ENCODE measurements at places on chromosomes 12 and 14. TPM values are rescaled to one million over a fixed set of nuclear protein-coding genes. Genes with fewer than 3 reads are reported as not detected.
A peak's percentile ranks its signal among the peaks of the same experiment; 100 is the strongest.

- peaks cover 35% of the 10 kb centered on the region for H3K4me1 ChIP-seq
- H3K27me3 ChIP-seq = peaks cover 13% of the 10 kb centered on the region
- DNase-seq = peak; percentile 23
- H3K27ac ChIP-seq = peak overlapping the region; percentile 84
- peak overlapping the region; percentile 95 for H3K4me3 ChIP-seq
These were observed 525 bp upstream of the FAR2 start for GRCh38 chr12:29148596-29148910.

The OR10AD1 gene
- total RNA-seq = not detected

The NRL gene
- total RNA-seq = 2.4 TPM

The HCAR3 gene
- not detected for total RNA-seq

The NID2 gene
- 0.15 TPM for total RNA-seq

DNA sequence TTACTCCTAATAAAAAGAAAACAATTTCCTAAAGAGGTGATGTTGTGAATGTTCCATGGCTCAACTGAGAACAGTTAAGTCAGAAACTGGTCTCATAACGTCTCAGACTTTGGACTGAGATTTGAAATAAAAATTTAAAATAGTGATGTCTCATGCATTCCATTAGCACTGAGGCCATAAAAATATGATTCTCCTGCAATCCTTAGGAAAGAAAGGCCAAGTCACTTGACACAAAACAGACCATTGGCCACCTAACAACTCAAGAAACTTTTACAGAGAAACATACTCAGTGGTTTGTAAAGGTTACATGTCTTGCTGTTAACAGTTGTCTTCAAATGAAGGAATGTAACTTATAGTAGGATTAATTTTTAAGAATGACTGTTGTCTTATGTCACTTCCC lies 58.1 kb downstream of the STAB2 start:
- H3K4me3 ChIP-seq = no peak overlapping the region
- H3K4me1 ChIP-seq = no peaks in the 10 kb centered on the region
- H3K27ac ChIP-seq = no peak overlapping the region
- no peak for DNase-seq
- no peaks in the 10 kb centered on the region for H3K36me3 ChIP-seq
- peaks cover 7% of the 10 kb centered on the region for H3K27me3 ChIP-seq

DNA sequence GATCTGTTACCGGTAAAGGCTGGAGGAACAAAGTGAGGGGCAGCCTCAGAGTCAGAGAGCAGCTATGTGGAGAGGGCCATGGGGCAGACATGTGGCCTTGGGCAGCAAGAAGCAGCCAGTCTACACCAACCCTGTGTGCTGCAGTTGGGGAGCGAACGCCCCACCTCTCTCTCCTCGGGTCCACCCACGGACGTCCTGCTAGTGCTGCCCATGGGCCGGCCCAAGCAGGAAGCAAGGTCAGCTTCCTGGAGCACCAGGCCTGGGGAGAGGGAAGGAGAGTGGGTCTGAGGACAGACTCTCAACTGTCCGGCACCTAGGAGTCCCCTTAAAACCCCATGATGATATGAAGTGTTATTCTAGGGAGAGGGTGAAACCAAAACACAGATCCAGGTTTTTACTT lies 254.8 kb upstream of the FKBP4 start:
- no peaks in the 10 kb centered on the region for H3K27me3 ChIP-seq
- no peak overlapping the region for H3K4me3 ChIP-seq
- H3K36me3 ChIP-seq = no peaks in the 10 kb centered on the region
- H3K27ac ChIP-seq = no peak overlapping the region
- H3K4me1 ChIP-seq = peaks cover 22% of the 10 kb centered on the region

GRCh38 chr12:104510145-104510872 lies 53.6 kb downstream of the CHST11 start:
- H3K27me3 ChIP-seq = no peaks in the 10 kb centered on the region
- H3K36me3 ChIP-seq = peaks cover 79% of the 10 kb centered on the region
- DNase-seq = no peak
- H3K27ac ChIP-seq = peak overlapping the region; percentile 27
- peaks cover 62% of the 10 kb centered on the region for H3K4me1 ChIP-seq

The TAMALIN gene
- total RNA-seq = 5.8 TPM

The ASB2 gene
- 93.9 TPM for total RNA-seq

GRCh38 chr12:92601680-92602079 lies 101.1 kb upstream of the PLEKHG7 start:
- no peaks in the 10 kb centered on the region for H3K27me3 ChIP-seq
- DNase-seq = no peak
- H3K36me3 ChIP-seq = peaks cover 40% of the 10 kb centered on the region
- no peak overlapping the region for H3K4me3 ChIP-seq

DNA sequence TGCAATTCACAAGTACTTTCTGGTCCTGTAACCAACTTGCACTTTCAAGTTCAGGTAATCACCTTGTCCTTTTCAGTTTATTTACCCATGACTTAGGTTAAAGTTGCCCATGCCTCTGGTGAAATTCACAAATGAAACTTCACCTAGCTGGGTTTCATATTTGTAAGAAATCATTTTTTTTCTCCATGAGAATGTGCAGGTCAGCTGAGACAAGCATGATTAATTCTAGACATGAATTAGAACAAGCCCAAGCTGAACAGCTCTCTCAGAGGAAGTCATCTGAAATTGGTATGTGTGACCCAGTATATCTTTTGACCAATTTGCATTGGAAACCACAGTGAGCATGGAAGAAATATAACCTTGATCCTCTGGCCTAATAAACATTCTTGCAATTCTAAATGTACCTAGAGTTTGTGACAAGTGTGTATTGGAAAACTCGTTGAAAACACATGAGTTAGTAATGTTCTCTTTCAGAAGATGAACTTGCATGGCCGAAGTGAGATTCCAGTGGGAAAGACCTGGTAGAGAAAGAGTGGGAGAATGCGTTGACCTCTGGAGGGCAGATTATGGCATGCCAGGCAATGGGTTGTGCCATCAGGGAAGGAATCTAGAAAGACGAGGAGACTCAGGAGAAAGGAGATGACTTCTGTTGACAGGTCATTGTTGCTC lies 486.5 kb downstream of the ZFP36L1 start:
- H3K4me1 ChIP-seq = no peaks in the 10 kb centered on the region
- no peaks in the 10 kb centered on the region for H3K27me3 ChIP-seq
- no peak for DNase-seq
- H3K27ac ChIP-seq = no peak overlapping the region
- peaks cover 10% of the 10 kb centered on the region for H3K36me3 ChIP-seq

DNA sequence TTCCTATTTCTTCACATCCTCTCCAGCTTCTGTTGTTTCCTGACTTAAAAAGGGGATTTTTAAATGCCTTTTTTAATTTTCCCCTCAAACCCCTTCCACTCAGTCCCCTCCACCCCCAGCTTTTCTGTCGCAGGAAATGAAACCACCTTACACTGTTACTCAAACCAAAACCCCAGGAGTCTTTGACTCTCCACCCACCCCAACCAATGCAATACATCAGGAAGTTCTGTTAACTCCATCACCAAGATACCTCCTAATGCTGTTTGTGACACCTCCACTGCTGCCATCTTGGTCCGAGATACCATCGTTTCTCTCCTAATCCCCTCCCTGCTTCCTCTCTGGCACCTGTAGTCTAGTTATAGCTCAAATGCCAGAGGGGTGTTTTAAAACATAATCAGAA lies 25.4 kb upstream of the CPM start:
- peak; percentile 28 for DNase-seq
- H3K4me1 ChIP-seq = peaks cover 18% of the 10 kb centered on the region
- peaks cover 10% of the 10 kb centered on the region for H3K36me3 ChIP-seq

- no peaks in the 10 kb centered on the region for H3K36me3 ChIP-seq
- H3K4me1 ChIP-seq = no peaks in the 10 kb centered on the region
- no peak overlapping the region for H3K4me3 ChIP-seq
- no peak for DNase-seq
These were observed 168.6 kb downstream of the STXBP6 start for GRCh38 chr14:24881116-24881893.

- DNase-seq = no peak
- H3K27ac ChIP-seq = no peak overlapping the region
- no peaks in the 10 kb centered on the region for H3K4me1 ChIP-seq
These were observed 750 bp upstream of the DBX2 start for GRCh38 chr12:45051572-45052125.

GRCh38 chr12:57072661-57073060 lies 5.9 kb downstream of the NEMP1 start:
- DNase-seq = no peak
- no peaks in the 10 kb centered on the region for H3K27me3 ChIP-seq
- H3K36me3 ChIP-seq = peaks cover 50% of the 10 kb centered on the region
- peaks cover 46% of the 10 kb centered on the region for H3K4me1 ChIP-seq

The MYRFL gene
- total RNA-seq = not detected

The GLT8D2 gene
- total RNA-seq = not detected

DNA sequence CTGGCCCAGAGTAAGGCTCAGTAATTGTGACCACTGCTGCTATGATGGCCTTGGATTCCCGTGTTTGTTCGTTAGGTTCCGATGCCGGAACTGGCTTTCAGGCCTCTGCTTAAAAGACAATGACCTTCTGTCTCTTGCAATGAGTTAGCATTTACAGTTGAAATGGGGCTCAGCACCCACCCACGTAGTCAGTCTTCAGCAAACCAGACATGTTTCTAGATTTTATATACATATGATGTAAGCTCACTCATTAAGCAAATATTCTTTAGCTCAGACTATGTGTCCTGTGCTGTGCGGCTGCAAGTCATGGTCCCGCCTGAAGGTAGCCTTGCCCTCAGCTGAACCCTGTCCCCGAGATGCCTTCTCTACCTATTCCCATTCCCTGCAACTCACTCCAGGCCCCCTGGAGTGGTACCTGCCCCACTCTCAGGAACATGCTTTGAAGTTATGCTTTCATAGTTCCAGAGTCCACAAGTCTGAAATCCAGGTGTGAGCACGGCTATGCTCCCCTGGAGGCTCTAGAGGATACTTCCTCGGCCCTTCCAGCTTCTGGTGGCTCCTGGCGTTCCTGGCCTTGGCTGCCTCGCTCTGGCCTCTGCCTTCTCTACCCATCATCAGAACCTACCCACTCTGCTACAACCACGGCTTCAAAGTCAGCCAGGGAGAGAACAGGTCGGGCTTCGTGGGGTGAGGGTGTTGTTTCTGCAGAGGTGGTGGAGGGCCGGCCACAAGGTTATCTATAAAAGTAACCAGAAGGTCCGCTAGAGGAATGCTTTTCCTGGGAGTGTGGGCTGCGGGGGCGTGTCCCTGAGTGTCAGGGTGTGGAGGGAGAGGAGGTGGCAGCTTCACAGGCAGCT lies 157.8 kb downstream of the RBM19 start:
- H3K27ac ChIP-seq = no peak overlapping the region
- no peaks in the 10 kb centered on the region for H3K4me1 ChIP-seq
- no peaks in the 10 kb centered on the region for H3K36me3 ChIP-seq

The RPAP3 gene
- 40.7 TPM for total RNA-seq

The SMIM41 gene
- total RNA-seq = not detected

GRCh38 chr12:54411391-54412241 lies 7.5 kb downstream of the ITGA5 start:
- H3K27me3 ChIP-seq = no peaks in the 10 kb centered on the region
- peak overlapping the region; percentile 72 for H3K4me3 ChIP-seq
- peak; percentile 75 for DNase-seq
- peak overlapping the region; percentile 91 for H3K27ac ChIP-seq
- H3K4me1 ChIP-seq = peaks cover 68% of the 10 kb centered on the region
- peaks cover 60% of the 10 kb centered on the region for H3K36me3 ChIP-seq

GRCh38 chr14:33463731-33464130 lies 487.1 kb downstream of the EGLN3 start:
- H3K4me3 ChIP-seq = no peak overlapping the region
- H3K4me1 ChIP-seq = no peaks in the 10 kb centered on the region
- H3K36me3 ChIP-seq = no peaks in the 10 kb centered on the region
- no peak for DNase-seq
- H3K27me3 ChIP-seq = no peaks in the 10 kb centered on the region

DNA sequence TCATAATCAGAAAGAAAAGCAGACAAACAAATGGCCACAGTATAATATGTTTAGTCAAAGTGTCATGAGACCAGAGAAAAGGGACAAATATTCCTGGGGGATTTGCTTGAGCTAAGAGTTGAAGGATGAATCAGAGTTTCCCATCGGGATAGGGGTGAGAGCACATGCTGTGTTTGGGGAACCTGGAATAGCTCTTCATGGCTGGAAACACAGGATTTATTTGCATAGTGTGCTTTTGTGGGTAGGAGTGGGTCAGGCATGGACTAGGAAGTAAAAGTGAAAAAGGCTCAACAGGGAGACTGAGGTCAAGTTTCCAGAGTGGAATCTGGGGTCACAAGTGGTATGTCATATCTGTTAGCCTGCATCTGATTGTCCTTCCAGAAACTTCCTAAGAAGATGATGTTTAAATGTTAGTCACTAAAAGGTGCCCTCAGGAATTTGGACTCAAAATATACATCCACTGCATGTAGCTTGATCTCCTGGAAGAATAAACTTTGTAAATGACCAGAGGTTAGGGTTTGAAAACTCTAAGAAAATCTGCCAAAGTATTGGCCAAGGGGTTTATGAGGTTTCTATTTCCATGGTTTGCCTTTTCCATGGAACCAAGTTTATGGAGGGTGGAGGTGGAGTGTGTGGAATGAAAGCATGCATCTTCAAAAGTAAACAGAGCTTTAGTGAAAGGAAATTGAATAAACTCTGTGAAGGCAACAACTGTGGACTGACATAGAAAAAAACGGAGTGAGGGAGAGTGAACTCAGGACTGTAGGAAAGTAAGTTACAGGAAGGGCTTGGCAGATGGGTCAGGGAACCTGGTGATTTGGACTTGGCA lies 344.6 kb downstream of the C12orf75 start:
- no peaks in the 10 kb centered on the region for H3K4me1 ChIP-seq
- no peak overlapping the region for H3K4me3 ChIP-seq
- H3K27ac ChIP-seq = no peak overlapping the region
- no peaks in the 10 kb centered on the region for H3K27me3 ChIP-seq
- no peaks in the 10 kb centered on the region for H3K36me3 ChIP-seq

DNA sequence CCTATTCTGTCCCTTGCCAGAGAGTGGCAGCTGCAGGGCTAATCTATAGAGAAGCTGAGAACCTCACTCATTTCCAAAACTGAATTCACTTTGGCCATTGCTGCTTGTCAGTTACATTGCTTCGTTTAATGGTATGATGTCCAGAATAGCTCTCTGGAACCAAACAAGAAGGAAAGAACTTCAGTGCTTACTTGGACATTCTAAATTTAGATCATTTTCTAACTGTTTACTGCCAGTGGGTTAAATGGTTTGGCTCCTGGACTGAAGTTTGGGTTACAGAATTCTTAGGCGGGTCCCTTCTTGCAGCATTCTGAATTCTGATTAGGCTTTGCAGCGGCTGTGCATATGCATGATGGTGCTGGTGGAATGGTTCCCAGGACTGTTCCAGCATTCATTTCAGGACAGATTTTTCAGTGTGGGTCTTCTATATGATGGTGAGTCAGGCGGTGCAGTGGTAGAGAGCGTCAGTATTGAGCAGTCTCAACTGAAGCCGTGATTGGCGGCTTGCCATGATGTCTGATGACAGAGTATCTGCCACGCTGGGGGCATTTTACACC lies 148.7 kb downstream of the DYRK2 start:
- no peak overlapping the region for H3K4me3 ChIP-seq
- no peak overlapping the region for H3K27ac ChIP-seq
- peaks cover 2% of the 10 kb centered on the region for H3K4me1 ChIP-seq
- peaks cover 2% of the 10 kb centered on the region for H3K27me3 ChIP-seq

The PZP gene
- total RNA-seq = not detected

The CIT gene
- 92.8 TPM for total RNA-seq

DNA sequence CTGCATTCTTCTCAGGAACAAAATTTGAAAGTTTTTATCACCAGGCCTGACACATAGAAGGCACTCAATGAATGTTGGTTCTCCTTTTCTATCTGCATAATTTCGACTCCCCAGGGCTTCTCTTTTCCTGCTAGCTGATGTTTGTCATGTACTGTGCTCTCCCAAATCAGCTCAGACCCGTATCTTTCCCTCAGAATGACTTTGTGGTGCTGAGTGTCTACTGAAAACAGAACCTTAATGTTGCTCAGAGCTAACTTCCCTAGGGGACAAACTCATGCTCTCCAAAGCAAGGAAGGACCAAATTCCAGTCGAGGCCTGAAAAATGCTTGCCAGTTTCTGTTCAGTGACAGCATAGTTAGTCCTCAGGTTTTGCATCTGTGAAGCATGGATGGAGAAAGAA lies 1.9 kb downstream of the ARHGDIB start:
- H3K4me1 ChIP-seq = peaks cover 49% of the 10 kb centered on the region
- H3K36me3 ChIP-seq = peaks cover 63% of the 10 kb centered on the region
- H3K27me3 ChIP-seq = no peaks in the 10 kb centered on the region

All from activated CD4-positive, alpha-beta memory T cell treated with anti-CD3 and anti-CD28 coated beads, Interleukin-2, amount 10 ng/mL, durations not matched to agents 7 days and 5 days (primary cell).